ENCODE measurements at places on chromosomes 4 and X.

- H3K27ac ChIP-seq = no peak within 1 kb of the TSS
- DNase-seq = no peak
- no peaks in the 10 kb centered on the region for H3K4me1 ChIP-seq
- H3K4me3 ChIP-seq = no peak within 1 kb of the TSS
- no peaks in the 10 kb centered on the region for H3K27me3 ChIP-seq
- no peaks in the 10 kb centered on the region for H3K36me3 ChIP-seq
These were observed at the start of gene FRMPD4 for GRCh38 chrX:12138361-12139313. FRMPD4 (plus strand) TSS chrX:12138473; CDS start chrX:12138972, 499 bp downstream.

DNA sequence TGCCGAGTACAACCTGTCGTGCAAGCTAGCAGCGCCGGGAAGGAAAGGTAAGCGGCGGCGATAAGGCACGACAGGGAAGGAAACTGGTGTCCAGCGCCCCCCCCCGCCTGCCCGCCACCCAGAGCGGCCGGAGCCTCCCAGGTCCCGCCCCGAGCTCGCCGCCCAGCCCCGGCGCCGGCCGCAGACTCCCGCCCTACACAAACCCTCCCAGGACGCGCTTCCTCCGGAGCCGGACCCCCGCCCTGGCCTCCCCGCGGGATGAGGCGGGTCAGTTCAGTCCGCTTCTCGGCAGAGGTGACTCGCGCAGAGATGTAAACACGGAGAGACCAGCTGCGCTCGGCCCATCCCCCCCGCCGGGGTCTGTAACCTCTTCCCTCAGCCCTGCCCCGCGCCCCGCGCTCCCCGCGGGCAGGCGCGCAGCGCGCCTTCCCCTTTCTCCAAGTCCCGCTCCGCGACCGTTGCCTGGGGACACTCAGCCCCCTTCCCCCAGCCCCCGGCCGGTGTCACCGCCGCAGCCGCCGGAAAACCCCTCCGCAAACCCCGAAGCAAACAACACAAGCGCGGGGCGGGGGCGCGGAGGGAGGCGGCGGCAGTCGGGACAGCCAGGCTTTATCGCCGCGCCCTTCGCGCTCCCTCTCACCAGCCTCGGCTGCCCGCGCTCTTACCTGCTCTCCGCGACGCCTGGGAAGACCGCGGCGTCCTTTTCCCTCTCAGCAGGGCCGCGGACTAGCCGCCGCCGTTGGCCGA lies 543 bp downstream of the ELF2 start:
- H3K4me3 ChIP-seq = peak overlapping the region; percentile 79
- peaks cover 12% of the 10 kb centered on the region for H3K4me1 ChIP-seq
- peak overlapping the region; percentile 95 for H3K27ac ChIP-seq
- no peaks in the 10 kb centered on the region for H3K36me3 ChIP-seq

DNA sequence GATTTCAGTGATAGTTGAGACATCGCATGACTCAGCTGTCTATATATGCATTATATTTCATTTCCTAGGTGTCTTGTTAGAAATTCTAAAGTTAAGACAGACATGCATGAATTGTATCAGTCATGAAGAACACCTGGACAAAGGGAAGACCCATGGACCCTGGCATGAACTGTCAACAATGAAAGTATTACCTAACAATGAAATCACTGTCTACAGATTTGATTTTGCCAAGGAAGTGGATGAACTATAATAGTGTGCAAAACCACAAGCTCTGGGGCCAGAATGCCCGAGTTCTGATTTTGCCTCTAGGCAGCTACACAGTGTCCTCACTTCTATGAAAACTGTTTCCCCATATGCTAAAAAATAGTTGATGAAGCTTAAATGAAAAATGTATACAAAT lies 386.1 kb downstream of the NLGN4X start:
- no peak for DNase-seq
- no peaks in the 10 kb centered on the region for H3K27me3 ChIP-seq
- H3K36me3 ChIP-seq = no peaks in the 10 kb centered on the region
- no peak overlapping the region for H3K4me3 ChIP-seq
- H3K4me1 ChIP-seq = no peaks in the 10 kb centered on the region

GRCh38 chr4:184067931-184068554 lies 149.6 kb downstream of the ENPP6 start:
- no peak overlapping the region for H3K4me3 ChIP-seq
- H3K36me3 ChIP-seq = no peaks in the 10 kb centered on the region
- DNase-seq = no peak
- H3K27ac ChIP-seq = no peak overlapping the region
- H3K27me3 ChIP-seq = no peaks in the 10 kb centered on the region

GRCh38 chr4:38674258-38675144 lies 10.5 kb downstream of the KLF3 start:
- no peak overlapping the region for H3K27ac ChIP-seq
- H3K36me3 ChIP-seq = peaks cover 2% of the 10 kb centered on the region
- H3K27me3 ChIP-seq = no peaks in the 10 kb centered on the region
- peaks cover 66% of the 10 kb centered on the region for H3K4me1 ChIP-seq

DNA sequence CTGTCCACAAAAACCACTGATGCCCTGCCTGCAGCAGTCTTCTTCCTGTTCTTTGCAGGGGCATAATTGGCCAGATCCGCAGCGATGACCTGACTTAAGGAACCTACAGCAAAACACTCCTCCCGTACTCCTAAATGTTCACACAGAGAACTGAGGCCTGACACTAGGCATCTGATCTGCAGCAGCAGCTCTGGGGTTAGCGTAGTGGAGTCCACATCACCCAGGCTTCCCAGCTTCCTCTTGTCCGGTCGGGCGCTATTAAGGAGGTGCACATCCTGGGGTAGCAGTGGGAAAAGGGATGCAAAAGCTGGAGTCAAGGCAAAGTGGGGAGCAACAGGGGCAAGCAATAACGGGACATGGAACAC lies 758 bp downstream of the SCFD2 start:
- peak overlapping the region; percentile 64 for H3K27ac ChIP-seq
- peak overlapping the region; percentile 91 for H3K4me3 ChIP-seq
- no peaks in the 10 kb centered on the region for H3K36me3 ChIP-seq
- DNase-seq = no peak
- peaks cover 16% of the 10 kb centered on the region for H3K4me1 ChIP-seq

DNA sequence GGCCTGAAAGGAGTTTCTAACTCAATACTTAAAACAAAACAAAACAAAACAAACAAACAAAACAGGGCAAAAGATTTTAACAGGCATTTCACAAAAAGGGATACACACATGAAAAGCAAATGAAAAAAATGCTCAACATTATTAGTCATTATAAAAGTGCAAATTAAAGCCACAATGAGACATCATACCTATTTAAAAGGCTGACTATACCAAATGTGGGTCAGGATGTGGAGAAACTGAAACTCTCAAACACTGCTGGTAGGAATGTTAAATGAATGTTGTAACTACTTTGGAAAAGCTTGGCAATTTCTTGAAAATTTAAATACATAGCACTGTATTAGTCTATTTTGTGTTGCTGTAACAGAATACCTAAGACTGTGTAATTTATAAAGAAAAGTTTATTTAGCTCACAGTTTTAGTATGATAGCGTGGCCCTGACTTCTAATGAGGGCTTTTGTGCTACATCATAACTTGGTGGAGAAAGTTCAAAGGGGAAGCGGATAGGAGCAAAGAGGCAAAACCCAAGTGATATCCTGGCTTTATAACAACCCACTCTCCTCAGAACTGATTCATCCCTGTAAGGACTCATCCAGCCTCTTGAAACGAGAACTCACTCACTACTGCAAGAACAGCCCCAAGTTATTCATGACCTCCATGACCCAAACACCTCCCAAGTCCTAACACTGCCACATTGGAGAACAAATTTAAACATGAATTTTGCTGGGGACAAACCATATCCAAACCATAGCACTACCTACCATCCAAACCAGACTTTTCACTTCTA lies 214.0 kb downstream of the TEX11 start:
- H3K27me3 ChIP-seq = no peaks in the 10 kb centered on the region
- H3K36me3 ChIP-seq = no peaks in the 10 kb centered on the region
- no peaks in the 10 kb centered on the region for H3K4me1 ChIP-seq
- no peak for DNase-seq
- no peak overlapping the region for H3K27ac ChIP-seq

DNA sequence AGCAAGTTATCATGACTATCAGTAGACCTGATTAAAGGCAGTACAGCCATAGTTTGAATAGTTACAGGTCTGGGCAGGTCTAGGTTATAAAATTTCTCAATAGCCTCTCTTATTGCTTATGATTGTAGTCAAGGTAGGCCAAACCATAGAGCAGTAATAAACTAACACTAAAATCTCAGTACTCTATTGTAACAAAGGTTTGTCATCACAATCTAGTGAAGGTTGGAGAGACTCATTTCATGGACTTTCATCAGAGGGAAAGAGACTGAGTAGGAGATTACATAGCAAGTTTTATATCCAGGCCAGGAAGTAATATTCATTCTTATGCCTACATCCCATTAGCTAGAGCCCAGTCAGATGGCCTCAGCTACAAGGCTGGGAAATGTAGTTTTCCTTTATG lies 141.0 kb downstream of the ASB9 start:
- no peaks in the 10 kb centered on the region for H3K27me3 ChIP-seq
- no peak overlapping the region for H3K27ac ChIP-seq
- DNase-seq = no peak
- no peaks in the 10 kb centered on the region for H3K4me1 ChIP-seq
- H3K36me3 ChIP-seq = no peaks in the 10 kb centered on the region

DNA sequence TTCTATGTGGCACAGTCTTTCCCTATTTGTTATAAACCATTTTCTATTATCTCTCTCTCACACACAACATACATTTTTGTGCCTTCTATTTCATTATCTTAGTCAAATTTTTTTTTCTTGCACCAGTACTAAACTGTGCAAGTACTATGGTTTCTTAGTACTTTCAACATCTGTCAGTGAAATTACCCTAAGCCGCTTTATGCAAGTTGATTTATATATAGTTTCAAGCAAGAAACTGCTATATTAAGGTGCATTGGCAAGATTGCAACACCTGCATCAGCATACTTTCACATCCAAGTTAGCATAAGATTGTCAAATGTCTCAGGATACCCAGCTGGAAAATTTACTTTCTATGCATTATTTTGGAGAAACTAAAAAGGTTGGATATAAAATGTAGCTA lies 180.2 kb upstream of the FSTL5 start:
- no peak overlapping the region for H3K4me3 ChIP-seq
- H3K36me3 ChIP-seq = no peaks in the 10 kb centered on the region
- no peaks in the 10 kb centered on the region for H3K27me3 ChIP-seq
- DNase-seq = no peak

GRCh38 chr4:65521666-65522065 lies 148.6 kb downstream of the EPHA5 start:
- H3K27ac ChIP-seq = no peak overlapping the region
- no peak for DNase-seq
- H3K27me3 ChIP-seq = no peaks in the 10 kb centered on the region
- no peak overlapping the region for H3K4me3 ChIP-seq
- no peaks in the 10 kb centered on the region for H3K4me1 ChIP-seq

- peak overlapping the region; percentile 79 for H3K4me3 ChIP-seq
- no peaks in the 10 kb centered on the region for H3K36me3 ChIP-seq
- H3K27me3 ChIP-seq = no peaks in the 10 kb centered on the region
- peak overlapping the region; percentile 73 for H3K27ac ChIP-seq
- H3K4me1 ChIP-seq = peaks cover 60% of the 10 kb centered on the region
These were observed 1.8 kb downstream of the MAML3 start for GRCh38 chr4:140152013-140152703.

DNA sequence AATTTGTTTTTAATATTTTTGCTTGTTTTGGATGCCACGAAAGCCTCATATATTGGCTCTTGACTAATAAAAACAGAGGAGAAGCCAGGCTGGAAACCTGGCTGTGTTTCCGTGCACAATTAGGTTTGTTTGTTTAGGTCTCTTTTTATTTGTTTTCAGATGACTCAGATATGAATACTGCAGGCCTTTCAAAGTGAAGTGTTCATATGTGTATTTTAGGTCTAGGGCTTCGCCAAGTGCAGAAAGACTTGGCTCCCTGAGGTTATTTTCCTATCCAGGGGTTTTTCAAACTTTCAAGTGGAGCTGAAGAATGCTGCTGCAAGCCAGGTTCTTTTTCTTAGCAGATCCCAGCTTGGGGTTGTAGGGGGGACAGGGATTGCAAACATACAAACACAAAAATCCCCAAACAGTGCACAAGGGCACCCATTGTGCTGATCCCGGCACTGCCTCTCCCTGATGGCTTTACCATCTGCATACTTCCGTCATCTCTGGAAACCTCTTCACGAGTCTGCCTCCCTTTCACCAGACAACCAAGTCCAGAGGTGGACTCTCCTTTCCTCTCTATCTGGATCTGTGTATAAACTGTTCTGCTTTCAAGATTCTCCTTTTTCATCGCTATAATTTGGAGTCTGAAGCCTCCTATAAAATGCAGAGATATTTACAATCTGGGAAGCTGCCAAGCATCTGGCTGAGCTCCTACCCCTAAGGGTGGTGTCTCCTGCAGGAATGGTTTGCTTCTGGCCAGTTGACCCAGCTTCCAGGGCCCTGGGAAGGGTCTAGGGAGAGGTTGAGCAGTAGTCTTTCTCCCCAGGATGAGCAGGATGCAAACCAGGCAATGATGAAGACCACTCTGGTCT lies 108.6 kb downstream of the SMIM20 start:
- H3K27ac ChIP-seq = no peak overlapping the region
- no peaks in the 10 kb centered on the region for H3K36me3 ChIP-seq
- no peak for DNase-seq
- no peak overlapping the region for H3K4me3 ChIP-seq
- H3K27me3 ChIP-seq = no peaks in the 10 kb centered on the region

DNA sequence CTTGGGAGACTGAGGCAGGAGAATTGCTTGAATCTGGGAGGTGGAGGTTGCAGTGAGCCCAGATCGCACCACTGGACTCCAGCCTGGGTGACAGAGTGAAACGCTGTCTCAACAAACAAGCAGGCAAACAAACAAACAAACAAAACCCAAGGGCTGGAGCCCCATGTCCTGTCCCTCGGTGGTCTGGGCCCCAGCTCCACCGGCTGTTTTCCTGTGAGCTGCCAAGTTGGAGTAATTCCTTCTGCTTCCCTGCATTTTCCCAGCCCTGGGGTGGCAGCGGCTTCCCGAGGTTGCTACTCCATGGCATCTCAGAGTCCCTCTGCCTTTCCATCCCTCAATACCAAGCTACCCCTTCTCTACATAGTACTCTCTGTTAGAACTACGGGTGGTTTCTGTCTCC lies 43.2 kb downstream of the RGS12 start:
- DNase-seq = no peak
- no peak overlapping the region for H3K4me3 ChIP-seq
- no peak overlapping the region for H3K27ac ChIP-seq

All from B cell (primary cell).